Fibroblast of mammary gland (primary cell): ENCODE measurements at places on chromosomes 7 and 10.

GRCh38 chr7:63045575-63045974 is 953.1 kb upstream of the ZNF722 start:
- DNase-seq, result no peak

DNA sequence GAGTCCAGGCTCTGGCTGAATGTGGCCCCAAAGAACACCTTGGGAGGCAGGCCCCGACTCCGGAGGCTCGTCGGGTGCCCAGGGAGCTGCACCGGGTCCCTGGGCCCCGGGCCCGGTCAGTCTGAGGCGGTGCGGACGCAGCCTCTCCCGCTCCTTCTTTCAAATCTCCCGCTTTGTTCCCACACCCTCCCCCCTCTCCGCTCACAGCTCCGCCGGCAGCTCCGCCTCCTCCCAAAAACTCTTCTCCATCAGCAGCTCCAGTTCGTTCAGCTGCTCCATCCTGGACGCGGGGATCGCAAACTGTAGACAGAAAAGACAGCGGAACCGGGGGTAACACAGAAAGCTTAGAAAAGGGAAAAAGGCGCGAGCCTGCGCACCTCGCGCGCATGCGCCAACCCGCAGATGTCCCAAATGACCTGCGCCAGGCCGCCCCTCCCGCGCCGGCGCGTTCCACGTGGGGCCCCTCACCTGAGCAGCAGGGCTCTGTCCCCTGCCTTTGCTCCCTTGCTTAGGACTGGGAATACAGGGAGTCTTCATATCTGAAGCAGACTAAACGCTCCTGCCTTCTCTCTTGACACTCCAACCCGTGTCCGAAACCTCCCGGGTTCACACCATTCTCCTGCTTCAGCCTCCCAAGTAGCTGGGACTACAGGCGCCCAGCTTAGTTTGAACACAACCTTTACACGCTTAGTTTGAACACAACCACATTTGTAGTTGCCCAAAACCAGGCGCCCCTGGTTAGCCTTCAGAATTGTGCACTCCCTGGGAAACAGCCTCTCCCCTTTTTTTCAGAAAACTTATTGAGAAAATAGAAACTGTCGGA is at the start of gene DNA2:
DNA2 (minus strand) TSS at position 388 of the 823 bp plus-strand sequence; CDS start at position 279, 109 bp downstream.
- peak; percentile 61 for DNase-seq

- DNase-seq, result peak; percentile 73
Observed at GRCh38 chr7:29005829-29006228, 47.7 kb upstream of the TRIL start.

DNA sequence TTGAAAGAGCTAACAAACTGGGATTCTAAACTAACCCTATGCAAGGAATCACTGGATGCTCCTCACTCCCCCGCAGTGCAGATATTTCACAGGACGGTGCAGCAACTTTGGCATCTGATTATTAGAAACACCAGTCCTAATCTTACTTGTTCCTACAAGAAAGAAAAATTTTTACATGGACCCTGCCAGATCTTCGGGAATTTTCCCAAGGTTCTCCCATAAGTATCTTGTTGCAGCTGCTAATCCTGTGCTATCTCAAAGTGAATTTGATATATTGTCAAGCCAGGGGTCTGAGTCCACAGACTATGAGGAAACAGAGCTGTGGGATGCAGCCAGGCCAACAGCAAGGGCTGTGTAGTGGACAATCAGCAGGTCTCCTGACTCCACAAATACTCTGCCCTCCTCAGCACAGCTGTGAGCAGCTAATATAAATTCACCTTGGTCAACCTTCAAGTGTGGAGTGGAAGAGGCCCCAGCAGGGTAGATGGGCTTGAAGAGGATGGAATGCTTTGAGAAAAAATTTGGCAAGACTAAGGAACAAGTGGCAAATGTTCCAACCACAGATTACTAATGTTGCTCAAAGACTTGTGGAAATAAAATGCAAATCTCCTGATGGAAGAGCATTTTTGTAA is 25.6 kb downstream of the VSTM4 start:
- DNase-seq, result no peak

- no peak for DNase-seq
Observed at GRCh38 chr7:64557601-64558322, 5.1 kb downstream of the ZNF680 start.

- DNase-seq, result no peak
Observed at GRCh38 chr7:7567898-7568531, 1.3 kb downstream of the MIOS start.

DNA sequence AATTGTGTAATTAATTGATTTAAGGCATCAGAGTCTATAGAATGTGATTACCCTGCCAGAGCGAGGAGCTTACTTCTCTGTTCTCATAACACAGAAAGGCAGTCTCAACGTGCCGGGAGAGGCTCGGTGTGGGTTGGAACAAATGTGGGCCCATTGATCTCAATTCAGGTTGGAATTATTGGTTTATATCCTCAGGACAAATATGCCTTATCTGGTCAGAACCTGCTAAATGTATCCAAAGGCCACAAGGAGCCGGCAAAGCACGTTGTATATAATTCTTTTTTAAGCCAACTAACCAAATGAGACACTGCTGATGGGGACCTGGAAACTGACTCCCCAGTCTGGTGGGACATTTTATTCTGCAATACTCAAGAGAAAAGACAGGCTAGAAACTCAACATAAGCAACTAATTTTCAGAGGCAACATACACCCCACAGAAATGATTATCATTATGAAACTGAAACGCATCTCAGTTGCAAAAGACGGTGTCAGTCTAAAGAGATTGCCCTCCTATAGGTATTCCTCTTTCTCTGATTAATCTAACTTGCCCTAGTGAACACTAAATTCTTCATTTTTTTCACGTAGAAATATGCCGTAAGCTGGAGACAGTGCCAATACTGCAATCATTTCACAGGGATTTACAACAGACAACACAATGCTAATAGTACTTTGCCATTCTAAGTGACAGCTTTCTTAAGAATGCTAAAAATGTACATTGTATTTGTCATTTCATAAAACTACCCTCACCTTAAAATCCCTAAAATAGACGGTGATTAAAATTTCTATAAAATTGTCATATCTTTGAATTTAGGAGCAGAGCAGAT is 9.4 kb downstream of the EBF3 start:
- DNase-seq, result no peak

DNA sequence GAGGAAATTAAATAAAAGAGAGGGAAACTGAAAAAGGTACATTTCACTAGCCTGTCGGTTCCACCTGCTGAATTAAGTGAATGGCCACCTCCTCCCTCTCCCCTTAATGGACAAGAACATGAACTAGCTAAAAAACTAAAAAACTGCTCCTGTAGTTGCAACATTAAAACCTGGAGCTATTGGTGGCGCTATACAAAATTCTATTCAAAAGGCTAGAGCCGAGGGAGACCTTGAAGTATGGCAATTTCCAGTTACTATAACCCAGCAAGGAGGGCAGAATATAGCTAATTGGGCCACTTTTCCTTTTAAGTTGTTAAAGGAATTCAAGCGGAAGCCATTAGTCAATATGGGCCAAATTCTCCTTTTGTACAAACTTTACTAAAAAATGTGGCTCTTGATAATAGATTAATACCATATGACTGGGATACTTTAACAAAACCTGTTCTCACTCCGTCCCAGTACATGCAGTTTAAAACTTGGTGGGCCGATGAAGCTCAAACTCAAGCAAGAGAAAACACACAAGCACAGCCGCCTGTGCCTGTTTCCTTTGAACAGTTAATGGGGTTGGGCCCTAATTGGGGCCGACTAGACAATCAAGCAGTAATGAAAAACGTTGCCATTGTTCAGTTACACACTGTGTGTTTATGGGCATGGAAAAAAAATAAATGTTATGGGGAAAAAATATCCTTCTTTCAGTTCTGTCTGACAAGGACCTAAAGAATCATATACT is 6.5 kb upstream of the CHST3 start:
- no peak for DNase-seq

- DNase-seq, result no peak
Observed at GRCh38 chr7:2165239-2165609, 67.5 kb downstream of the MAD1L1 start.

- no peak for DNase-seq
Observed at GRCh38 chr7:35722054-35722849, 27.3 kb upstream of the HERPUD2 start.

GRCh38 chr10:30804478-30805055 is 175.0 kb upstream of the LYZL2 start:
- peak; percentile 91 for DNase-seq

DNA sequence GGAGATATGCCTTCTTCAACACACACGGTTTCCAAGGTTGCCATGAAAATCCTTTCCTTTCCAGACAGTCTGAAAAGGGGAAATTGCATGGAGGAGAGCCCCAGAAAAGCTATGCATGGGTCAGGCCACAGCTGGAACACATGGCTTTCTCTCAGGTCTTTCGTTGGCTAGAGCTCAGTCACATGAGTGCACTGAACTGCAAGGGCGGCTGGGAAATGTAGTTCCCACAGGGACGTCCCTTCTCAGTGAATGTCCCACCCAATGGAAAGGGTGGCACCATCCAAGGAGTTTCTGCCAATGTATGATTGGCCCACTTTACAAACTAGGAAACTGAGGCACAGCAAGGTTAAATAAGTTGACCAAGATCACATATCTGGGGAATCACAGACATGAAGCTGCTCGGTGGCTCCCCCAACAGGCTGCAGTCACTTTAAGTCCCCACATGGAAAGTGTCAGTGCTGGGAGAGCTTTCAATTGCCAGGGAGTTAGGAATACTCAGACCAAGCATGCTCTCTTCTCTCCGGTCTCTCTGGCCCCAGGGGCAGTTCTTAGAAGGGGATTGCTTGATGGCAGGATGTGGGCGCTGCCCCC is 571.3 kb downstream of the GLRX3 start:
- no peak for DNase-seq

DNA sequence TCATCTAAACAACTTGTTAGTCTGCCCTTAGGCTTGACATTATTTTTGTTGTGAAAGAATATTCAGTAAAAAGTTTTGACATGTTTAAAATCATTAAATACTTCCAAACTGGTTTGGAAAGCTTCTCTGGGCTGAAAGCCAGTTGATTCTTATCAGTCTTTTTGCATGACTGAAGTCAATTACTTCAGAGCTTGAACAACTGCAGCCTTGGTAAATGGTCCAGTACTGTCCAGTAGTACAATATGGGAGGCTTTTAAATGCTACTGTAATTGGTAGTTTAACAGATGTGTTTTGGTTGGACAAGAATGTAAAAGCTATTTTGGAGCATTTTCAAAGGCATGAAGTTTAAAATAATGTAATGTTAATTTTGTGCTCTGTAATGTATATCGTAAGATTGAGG is 103.4 kb downstream of the SDK1 start:
- DNase-seq, result peak; percentile 5

GRCh38 chr10:118276727-118277126 is 65.4 kb downstream of the FAM204A start:
- no peak for DNase-seq

GRCh38 chr7:142338633-142339501 is 81.0 kb upstream of the PRSS58 start:
- DNase-seq, result peak; percentile 47

DNA sequence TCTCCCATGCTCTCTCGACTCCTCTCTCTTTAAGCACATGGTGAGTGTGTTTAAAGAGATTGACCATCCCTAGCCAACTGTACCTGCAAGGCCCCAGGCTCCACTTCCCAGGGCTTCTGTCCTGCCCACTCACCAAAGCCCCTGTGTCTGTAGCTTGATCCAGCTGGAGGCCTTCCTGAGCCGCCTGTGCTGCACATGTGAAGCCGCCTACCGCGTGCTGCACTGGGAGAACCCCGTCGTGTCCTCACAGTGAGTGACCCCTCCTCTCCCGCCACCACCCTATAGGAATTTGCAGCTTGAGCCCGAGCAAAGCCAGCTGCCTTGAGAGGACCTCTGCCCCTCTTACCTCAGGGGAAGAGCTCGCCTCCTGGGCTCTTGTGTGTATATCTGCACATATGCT is 11.2 kb downstream of the ZFYVE27 start:
- DNase-seq, result no peak

- peak; percentile 89 for DNase-seq
Observed at GRCh38 chr10:118501171-118501570, 94.3 kb downstream of the PRLHR start.

DNA sequence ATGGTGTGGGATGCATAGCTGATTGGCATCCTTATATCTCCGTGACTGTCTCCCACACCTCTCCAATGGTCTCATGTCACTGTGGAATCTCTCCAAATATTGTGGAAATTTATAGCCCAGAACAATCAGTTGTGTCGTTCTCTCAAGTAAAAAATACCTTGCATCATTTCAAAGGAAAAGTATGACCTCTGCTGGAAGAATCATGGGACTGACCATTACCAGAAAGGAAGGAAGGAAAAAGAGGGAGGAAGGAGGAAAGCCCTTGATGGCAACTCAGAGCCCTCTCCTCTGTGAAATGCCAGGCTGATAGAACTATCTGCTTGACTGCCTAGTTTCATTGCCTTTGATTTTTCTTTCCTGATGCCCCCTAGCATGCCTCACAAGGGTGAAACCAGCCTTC is 76.3 kb downstream of the FOXI2 start:
- DNase-seq, result no peak

DNA sequence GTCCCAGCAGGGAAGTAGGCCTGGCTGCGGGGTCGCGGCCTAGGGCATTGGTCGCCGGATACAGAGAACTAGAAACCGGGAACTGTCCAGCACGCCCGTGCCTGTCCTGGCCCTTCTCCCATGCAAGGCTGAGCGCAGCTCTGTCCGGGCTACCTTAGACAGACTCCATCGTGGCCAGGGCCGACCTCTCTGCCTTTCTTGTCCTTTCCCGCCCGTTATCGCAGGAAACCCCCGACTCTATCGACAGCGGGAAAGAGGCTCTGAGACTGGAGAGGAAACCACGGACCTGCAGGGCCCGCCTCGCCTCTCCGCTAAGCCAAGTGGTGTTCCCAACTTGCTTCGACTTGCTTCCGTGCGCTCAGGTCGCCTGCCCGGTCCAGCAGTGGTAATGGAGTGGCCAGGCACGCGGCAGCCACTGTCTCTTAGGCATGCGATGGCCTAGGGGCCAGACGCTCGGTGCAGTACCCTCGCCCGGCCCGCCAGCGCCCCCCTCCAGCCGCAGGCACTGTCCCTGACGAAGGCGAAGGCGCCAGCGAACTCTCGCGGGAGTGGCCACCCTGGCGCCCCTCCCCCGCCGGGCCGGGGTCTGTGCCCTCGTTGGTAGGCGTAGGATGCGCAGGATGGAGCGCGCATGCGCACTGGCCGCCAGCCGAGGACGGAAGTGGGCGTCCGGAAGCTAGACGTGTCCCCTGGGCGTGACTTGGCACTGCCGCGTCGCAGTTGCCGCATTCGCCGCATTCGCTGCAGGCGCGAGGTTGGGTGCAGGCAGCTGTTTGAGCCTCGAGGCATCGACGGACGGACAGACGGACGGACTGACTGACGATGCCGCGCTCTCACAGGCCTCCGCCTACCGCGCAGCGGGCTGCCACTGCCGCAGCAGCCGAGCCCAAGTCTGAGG is 54.4 kb downstream of the MCMBP start:
- peak; percentile 62 for DNase-seq

DNA sequence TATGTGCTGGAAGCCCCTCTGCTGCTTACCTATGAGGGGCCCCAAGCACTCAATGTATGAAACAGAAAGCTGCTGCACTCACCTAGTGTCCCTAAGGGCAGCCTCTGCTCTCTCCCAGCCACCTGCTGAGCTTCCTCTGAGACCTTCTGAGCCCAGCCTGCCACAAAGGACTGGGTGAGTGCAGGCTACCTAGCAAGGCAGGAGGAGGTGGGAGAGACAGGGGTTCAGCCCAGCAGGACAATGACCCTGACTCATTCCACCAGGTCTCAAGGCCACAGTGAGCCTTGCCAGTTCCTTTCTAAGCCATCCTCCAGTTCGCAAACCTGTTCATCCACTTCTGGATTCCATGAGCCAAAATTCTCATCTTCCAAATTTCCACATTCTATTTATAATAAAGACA is 16.3 kb downstream of the VOPP1 start:
- DNase-seq, result no peak
